NCI-H1417 (cell line): ENCODE measurements at places on chromosomes 1 and 21.
A peak's percentile ranks its signal among the peaks of the same experiment; 100 is the strongest.

DNA sequence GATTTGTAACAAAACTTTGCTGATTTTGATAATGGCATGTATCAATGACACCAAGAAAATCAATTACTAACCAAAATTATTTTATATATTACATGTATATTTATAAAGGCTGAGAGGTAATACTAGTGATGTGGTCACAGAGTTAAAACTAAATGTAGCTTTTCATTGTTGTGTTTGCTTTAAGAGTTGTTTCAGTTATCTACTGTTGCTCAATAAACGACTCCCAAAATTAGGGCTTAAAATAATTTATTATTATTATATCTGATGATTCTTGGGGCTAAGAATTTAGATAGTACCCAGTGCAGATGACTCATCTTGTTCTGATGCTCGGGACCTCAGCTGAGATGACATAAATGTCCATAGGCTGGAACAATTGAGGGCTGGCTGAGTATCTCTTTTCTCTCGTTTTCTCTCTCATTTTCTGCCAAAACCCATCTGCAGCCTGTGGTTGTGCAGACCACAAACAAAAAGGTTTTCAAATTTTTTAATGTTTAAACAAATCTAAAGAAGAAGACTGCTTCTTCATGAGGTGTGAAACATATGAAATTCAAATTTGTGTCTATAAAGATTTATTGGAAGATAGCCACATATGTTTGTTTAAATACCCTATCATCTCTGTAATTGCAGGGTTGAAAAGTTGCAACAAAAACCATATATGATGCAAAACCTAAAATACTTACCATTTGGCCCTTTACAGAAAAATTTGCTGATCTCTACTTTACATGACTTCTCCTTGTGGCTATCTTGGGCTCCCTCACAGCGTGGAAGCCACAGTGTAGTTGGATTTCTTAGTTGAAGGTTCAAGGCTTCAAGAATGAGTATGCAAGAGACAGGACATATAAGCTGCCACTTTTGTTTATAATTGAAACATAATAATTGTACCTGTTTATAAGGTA, 14.8 kb upstream of the PTPRC start:
- DNase-seq, result no peak

- peak; percentile 98 for DNase-seq
These were observed 801 bp upstream of the ANXA9 start for GRCh38 chr1:150981177-150981804.

- DNase-seq, result no peak
These were observed 15.8 kb downstream of the SCYL3 start for GRCh38 chr1:169877800-169878491.

DNA sequence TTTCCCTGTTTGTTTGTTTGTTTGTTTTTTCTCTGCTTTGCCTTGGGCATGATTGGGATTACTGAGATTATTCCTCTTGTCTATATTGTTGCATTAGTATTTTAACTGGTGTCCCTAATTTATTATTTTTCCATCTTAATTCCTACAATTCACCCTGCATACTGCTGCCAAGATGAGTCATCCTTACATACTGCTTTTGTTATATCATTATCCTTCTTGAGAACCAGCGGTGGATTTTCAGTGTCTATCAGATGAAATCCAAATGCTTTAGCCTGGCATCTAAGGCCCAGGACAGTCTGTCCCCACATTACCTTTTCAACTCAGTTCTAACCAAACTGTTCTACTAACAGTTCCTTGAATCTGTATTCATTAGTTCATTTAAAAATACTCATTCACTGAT, 101.7 kb downstream of the OLFML2B start:
- no peak for DNase-seq

DNA sequence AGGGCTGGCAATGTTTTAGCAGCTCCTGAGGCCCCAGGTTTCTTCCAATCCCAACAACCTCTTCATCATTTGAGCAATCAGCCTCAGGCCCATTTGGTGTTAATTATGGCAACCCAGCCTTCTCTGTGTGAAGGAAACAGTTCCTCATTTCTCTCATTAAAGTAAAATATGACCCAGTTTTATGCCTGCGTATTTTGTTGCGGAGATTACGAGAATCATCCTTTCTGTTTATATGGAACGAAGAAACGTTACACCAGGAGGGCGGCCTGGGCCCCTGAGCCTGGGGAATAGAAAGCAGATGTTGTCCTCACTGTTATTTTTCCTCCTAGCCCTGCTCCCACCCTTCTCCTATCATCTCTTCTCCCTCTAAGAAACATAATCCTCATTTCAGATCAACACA, 332.2 kb upstream of the USP24 start:
- no peak for DNase-seq

GRCh38 chr1:46527474-46528296, 23.8 kb downstream of the KNCN start:
- peak; percentile 61 for DNase-seq

DNA sequence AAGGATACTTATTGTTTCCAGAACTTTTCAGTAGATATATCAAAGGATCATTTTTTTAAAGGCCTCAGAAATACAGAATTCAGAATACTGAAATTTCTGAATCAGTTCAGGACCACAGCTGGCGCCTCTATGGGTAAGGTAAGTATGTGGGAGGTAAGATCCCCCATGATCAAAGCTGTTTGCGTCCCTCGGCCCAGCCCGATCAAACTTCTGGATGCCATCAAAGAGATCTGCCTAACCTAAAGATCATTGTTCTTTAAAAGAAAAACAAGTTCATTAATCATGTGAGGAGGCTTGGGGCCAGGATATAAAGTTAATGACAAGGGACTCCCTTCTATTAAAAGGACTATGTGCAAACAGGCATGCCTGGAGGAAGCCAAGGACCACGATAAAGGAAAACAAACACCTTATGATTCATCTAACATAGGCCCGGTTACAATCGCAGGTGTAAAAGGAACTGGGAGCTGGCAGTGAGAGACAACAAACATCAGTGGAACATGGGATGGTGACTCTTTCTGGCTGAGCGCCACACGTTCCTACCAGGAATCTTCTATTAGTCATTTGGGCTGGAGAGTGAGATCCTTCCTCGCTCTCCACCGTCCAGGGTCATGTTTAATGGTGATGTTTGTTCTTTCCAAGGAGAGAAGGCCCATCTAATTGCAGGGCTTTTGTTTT, 2.8 kb upstream of the BACE2 start:
- DNase-seq, result no peak

DNA sequence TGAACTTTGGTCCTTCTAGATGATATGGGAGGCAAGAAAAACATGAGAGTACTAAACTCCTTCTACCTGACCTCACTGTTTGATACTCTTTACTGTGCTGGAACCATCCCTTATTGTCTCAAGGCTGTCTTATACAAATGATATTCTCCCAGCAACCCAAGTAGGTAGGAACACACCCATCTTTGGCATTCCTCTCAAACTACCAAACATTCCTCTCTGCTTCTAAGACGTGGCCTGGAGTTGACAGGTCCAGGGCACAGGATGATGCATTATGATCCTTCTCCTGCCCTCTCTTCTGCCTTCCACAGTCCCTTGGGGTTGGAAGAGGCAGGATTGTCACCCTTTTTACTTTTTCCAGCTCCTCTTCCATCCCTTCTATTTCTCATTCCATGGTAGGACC, 90.5 kb downstream of the SPATA17 start:
- DNase-seq, result no peak

DNA sequence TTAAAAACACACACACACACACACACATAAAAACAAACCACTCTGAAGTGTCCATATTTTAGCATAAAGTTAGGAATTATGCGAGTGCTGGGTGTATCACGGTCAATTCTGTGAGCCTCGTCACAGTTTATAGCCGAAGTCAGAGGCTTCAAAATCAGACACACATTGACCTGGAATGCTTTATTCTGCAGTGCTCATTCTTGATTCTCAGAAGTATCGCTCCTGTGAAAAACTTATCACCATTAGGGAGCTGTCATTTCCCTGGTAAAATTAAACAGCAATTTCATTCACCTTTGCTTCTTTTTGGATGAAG, 8.7 kb upstream of the IRF2BP2 start:
- DNase-seq, result no peak

GRCh38 chr21:28298251-28298672, 694.4 kb downstream of the LTN1 start:
- DNase-seq, result no peak

- DNase-seq, result no peak
These were observed 12.3 kb downstream of the TNFRSF1B start for GRCh38 chr1:12179111-12179519.

- no peak for DNase-seq
These were observed 52.7 kb downstream of the AGBL4 start for GRCh38 chr1:49971088-49971487.

GRCh38 chr1:9195651-9196050, 38.9 kb upstream of the H6PD start:
- DNase-seq, result no peak

GRCh38 chr1:221712198-221712684, 29.6 kb downstream of the DUSP10 start:
- DNase-seq, result no peak

- no peak for DNase-seq
These were observed 467.6 kb upstream of the ZRANB2 start for GRCh38 chr1:71548398-71548890.

DNA sequence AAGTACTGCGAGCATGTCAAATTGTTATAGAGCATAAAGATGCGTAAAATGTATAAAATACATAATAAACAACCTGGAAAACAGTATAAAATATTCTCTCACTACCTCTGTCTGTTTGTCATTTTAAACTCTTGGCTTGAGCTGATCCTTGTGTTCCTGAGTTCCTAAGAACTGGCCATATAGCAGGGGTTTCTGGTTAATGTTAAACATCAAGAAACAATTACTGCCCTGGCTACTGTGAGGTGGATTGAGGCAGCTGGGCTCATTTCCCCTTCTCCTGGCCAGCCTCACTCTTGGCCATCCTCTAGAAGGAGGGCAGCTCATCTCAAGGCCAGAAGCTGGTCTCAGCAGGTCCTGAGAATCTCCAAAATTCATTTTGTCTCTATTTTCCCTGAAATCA, 297.3 kb upstream of the USP24 start:
- no peak for DNase-seq

DNA sequence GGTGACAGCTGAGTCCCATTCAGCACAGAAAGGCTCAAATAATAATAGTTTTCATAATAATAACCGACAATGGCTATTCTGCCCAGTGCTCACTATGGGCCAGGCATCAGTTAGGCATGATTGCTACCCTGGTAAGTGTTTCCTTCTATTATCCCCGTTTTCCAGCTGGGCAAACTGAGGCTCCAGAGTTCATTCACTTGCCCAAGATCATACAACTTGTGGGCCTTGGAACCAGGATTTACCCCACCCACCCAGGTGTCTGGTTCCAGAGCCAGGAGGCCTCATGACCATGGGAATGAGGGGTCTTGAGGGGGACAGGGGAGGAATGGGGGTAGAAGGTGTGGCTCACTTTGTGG, 518 bp downstream of the PLOD1 start:
- DNase-seq, result no peak

DNA sequence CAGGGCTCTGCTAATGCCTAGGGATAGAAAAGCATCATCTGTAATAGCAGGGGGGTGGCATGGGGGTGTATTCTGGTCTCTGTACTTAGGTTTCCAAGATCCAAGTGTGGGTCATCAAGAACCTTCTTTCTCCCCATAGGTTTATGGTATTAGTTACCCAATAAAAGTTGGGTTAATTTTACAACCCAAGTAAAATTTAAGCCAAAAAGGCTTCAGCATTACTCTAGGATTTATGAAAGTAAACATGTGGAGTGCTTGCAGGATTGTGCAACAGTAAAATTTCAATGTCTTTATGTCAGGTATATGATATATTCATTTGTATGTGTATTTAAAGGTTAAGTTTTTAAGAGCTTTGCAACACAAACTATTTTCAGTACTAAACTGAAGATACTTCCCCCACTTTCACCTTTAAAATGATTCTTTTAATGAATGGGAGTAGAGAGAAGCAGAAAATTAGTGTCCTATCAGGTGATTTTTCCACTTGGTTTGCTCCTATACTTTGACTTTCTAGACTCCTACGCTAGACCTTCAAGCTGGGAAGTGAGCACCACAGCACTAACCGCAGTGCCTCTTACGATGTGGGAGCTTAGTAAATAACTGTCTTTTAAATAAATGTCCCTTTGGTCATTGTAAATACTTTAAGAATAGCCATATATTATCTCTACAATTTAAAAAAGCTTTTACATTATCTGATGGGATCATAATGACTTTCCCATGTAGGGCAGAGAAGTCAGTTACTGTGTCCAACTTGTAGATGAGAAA, 67.8 kb upstream of the UBE2U start:
- DNase-seq, result no peak

GRCh38 chr1:87135329-87135712, 193.4 kb upstream of the LMO4 start:
- no peak for DNase-seq

GRCh38 chr1:61498342-61498741, 226.6 kb downstream of the TM2D1 start:
- no peak for DNase-seq

GRCh38 chr1:155931332-155932038, 2.7 kb downstream of the KHDC4 start:
- no peak for DNase-seq

DNA sequence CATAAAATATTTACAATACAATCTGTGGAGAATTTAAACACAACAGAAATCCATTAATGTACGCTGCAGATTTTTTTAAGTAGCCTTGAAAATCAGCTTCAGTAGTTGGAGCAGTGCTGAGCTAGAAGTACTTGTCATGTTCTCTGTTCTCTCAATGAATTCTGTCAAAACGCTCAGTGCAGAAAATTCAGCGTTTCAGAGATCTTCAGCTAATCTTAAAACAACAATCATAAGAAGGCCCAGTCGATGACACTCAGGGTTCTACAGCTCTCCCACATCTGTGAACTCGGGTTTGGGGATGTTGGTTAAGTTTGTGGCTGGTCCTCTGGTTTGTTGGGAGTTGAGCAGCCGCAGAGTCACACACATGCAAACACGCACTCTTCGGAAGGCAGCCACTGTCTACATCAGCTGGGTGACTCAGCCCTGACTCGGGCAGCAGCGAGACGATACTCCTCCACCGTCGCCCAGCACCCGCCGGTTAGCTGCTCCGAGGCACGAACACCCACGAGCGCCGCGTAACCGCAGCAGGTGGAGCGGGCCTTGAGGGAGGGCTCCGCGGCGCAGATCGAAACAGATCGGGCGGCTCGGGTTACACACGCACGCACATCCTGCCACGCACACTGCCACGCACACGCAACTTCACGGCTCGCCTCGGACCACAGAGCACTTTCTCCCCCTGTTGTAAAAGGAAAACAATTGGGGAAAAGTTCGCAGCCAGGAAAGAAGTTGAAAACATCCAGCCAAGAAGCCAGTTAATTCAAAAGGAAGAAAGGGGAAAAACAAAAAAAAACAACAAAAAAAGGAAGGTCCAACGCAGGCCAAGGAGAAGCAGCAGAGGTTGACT, 161.2 kb downstream of the RUNX1 start:
- peak; percentile 69 for DNase-seq

GRCh38 chr1:86650065-86650464, 54.3 kb upstream of the SH3GLB1 start:
- no peak for DNase-seq

DNA sequence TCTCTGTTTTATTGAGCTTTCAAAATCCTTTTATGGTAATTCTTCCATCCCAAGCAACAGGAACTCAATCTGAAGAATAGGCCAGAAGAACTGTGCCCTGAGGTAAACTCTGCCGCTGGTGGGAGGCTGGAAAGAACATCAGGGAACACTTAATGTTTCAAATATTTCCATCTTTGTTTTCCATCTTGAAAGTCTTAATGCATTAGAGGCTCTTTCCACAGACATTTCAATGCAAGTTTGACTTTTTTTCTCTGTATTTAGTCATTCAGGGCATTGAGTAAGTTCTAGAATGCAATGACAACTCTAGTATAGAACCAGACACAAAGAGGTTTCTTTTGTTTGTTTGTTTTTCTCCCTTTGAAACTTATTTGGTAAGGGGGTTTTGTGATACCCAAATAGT, 61.5 kb downstream of the KIAA0040 start:
- DNase-seq, result no peak

- peak; percentile 76 for DNase-seq
These were observed 298 bp downstream of the SSBP3 start for GRCh38 chr1:54405898-54406293.
